ENCODE measurements at places on chromosomes 7 and 10. TPM values are rescaled to one million over a fixed set of nuclear protein-coding genes. Genes with fewer than 3 reads are reported as not detected.

- H3K36me3 ChIP-seq, result no peaks in the 10 kb centered on the region
- H3K27me3 ChIP-seq, result peaks cover 3% of the 10 kb centered on the region
- no peak overlapping the region for H3K4me3 ChIP-seq
- DNase-seq, result no peak
- peaks cover 14% of the 10 kb centered on the region for H3K4me1 ChIP-seq
Measured at GRCh38 chr7:149681274-149681673, 92.1 kb downstream of the ZNF467 start.

Gene CXCL12
- total RNA-seq, result 109 TPM

- H3K27me3 ChIP-seq, result no peaks in the 10 kb centered on the region
- H3K27ac ChIP-seq, result no peak overlapping the region
- DNase-seq, result no peak
- H3K36me3 ChIP-seq, result no peaks in the 10 kb centered on the region
- H3K4me3 ChIP-seq, result no peak overlapping the region
Measured at GRCh38 chr7:123966936-123967335, 41.9 kb downstream of the SPAM1 start.

DNA sequence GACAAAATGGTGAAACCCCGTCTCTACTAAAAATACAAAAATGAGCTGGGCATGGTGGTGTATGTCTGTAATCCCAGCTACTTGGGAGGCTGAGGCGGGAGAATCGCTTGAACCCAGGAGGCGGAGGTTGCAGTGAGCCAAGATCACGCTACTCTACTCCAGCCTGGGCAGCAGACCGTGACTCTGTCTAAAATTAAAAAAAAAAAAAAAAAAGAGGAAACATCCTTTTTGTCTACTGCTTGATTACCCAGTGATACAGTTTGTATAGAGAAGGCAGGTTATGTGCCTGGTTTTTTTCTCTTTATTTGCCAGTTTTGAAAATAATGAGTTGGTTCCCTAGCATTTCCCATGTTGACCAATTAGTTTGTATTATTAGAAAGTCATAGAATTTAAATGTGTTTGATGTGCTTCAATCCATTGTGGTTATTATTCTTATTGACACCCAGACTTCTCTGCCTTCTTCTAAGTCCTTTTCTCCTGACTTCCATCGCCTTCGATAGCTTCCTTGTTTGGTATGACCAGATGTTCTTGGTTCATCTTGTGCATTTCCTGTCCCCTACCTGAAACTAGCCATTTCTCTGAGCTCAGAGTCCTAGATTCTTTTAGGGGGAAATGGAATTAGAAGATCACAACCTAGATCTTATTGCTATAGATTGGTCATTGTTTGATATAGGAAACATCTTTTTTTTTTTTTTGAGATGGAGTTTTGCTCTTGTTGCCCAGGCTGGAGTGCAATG lies 43.2 kb downstream of the VKORC1L1 start:
- H3K4me3 ChIP-seq, result no peak overlapping the region
- H3K4me1 ChIP-seq, result 0 out of 2 replicates have a peak, but pooled peaks cover under 1% of the 10 kb centered on the region
- H3K36me3 ChIP-seq, result peaks cover 9% of the 10 kb centered on the region
- 0 out of 2 replicates have a peak, but pooled peaks cover 2% of the 10 kb centered on the region for H3K27me3 ChIP-seq
- H3K27ac ChIP-seq, result no peak overlapping the region

DNA sequence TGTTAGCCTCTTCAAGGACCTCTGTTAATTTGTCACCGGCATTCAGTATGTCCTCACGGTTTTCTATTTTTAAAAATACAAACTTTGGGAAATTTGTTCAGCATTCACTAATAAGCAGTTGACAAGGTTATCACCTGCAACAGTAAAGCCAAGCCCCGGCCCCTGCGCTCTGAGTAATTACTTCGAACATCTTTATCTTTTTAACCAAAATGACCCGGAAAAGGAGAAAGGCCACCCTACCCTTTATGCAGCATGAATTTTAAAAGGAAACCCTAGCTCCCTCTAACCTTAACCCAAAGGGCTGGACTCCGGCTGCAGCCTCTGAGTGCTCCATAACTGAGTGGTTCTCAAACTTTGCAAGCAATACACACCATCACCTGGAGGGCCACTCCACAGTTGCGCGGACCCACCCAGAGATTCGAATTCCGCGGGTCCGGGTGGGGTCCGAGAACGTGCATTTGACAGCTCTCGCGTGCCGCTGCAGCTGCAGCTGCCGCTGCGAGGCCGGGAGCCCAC lies 940 bp downstream of the NSMCE4A start:
- peak overlapping the region; percentile 52 for H3K27ac ChIP-seq
- H3K4me3 ChIP-seq, result peak overlapping the region; percentile 94
- H3K4me1 ChIP-seq, result peaks cover 19% of the 10 kb centered on the region

- DNase-seq, result no peak
- H3K4me3 ChIP-seq, result peak overlapping the region; percentile 83
- H3K36me3 ChIP-seq, result no peaks in the 10 kb centered on the region
- H3K27me3 ChIP-seq, result peaks cover 34% of the 10 kb centered on the region
- H3K27ac ChIP-seq, result no peak overlapping the region
Measured at GRCh38 chr10:35643151-35644049, 1.3 kb upstream of the FZD8 start.

GRCh38 chr10:122042836-122043235 lies 53.9 kb downstream of the TACC2 start:
- peaks cover 49% of the 10 kb centered on the region for H3K27me3 ChIP-seq
- H3K36me3 ChIP-seq, result no peaks in the 10 kb centered on the region
- H3K27ac ChIP-seq, result no peak overlapping the region
- no peak for DNase-seq

GRCh38 chr7:73439410-73439704 lies 5.8 kb downstream of the FZD9 start:
- DNase-seq, result no peak
- H3K4me1 ChIP-seq, result peaks cover 5% of the 10 kb centered on the region
- H3K36me3 ChIP-seq, result peaks cover 19% of the 10 kb centered on the region
- H3K27ac ChIP-seq, result no peak overlapping the region
- no peaks in the 10 kb centered on the region for H3K27me3 ChIP-seq
- no peak overlapping the region for H3K4me3 ChIP-seq

Gene PKD2L1
- not detected for total RNA-seq

DNA sequence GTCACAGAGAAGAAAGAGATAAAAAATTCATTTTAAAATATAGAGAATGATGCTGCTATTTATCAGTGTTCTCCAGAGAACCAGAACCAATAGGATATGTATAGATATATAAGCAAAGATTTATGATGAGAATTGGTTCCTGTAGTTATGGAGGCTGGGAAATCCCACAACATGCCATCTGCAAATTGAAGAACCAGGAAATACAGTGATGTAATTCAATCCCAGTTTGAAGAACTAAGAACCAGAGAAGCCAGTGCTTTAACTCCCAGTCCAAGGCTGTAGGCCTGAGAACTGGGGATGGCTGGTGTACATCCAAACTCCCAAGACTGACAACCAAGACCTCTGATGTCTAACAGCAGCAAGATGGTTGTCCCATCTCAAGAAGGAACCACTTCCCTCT lies 192.9 kb upstream of the PLXDC2 start:
- H3K27ac ChIP-seq, result no peak overlapping the region
- no peaks in the 10 kb centered on the region for H3K4me1 ChIP-seq
- no peak overlapping the region for H3K4me3 ChIP-seq
- no peak for DNase-seq
- H3K36me3 ChIP-seq, result no peaks in the 10 kb centered on the region

GRCh38 chr10:60687679-60688078 lies 90.6 kb upstream of the CDK1 start:
- H3K27me3 ChIP-seq, result peaks cover 8% of the 10 kb centered on the region
- no peak for DNase-seq
- H3K27ac ChIP-seq, result no peak overlapping the region
- no peaks in the 10 kb centered on the region for H3K36me3 ChIP-seq

Gene LDB3
- total RNA-seq, result 0.46 TPM

- no peak overlapping the region for H3K27ac ChIP-seq
- H3K36me3 ChIP-seq, result peaks cover 6% of the 10 kb centered on the region
- H3K27me3 ChIP-seq, result no peaks in the 10 kb centered on the region
- no peaks in the 10 kb centered on the region for H3K4me1 ChIP-seq
- no peak for DNase-seq
Measured at GRCh38 chr10:12252882-12253546, 57.0 kb downstream of the CDC123 start.

GRCh38 chr10:77901743-77902142 lies 24.8 kb downstream of the DLG5 start:
- no peak overlapping the region for H3K4me3 ChIP-seq
- H3K4me1 ChIP-seq, result peaks cover 41% of the 10 kb centered on the region
- DNase-seq, result no peak
- H3K27ac ChIP-seq, result no peak overlapping the region
- no peaks in the 10 kb centered on the region for H3K36me3 ChIP-seq

Gene GPR26
- not detected for total RNA-seq

DNA sequence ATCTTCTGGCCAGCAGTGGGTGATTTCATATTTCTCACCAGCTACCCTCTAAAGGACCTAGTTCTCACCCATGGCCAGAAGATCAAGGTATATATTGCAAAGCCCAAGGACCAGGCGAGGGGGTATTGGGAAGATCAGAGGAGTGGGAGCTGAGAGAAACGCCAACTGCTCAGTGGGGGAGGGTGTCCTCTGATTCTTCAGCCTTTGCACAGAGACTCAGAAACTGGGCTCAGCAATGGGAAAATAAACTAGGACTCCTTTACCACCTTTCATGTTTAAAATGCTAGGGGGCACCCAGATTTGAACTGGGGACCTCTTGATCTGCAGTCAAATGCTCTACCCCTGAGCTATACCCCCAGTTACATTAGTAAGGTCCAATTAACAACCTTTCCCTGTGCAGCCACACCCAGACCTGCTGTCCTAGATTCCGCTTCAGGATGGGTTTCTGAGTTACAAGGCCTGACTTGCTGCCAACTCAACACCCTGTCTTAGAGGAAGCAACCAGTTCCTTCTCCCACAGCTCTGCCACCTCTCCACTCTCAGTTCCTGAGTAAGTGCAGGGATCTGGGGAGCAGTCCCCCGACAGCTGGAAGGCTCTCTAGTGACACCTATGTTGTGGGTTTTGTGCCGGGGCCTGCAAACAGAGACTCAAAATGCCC lies 93.5 kb downstream of the ZNF783 start:
- no peaks in the 10 kb centered on the region for H3K36me3 ChIP-seq
- no peak overlapping the region for H3K27ac ChIP-seq
- peak; percentile 24 for DNase-seq
- peaks cover 3% of the 10 kb centered on the region for H3K27me3 ChIP-seq
- no peaks in the 10 kb centered on the region for H3K4me1 ChIP-seq

GRCh38 chr7:45460379-45460778 lies 113.8 kb upstream of the ADCY1 start:
- no peaks in the 10 kb centered on the region for H3K4me1 ChIP-seq
- no peak for DNase-seq
- no peaks in the 10 kb centered on the region for H3K36me3 ChIP-seq
- H3K27ac ChIP-seq, result no peak overlapping the region

DNA sequence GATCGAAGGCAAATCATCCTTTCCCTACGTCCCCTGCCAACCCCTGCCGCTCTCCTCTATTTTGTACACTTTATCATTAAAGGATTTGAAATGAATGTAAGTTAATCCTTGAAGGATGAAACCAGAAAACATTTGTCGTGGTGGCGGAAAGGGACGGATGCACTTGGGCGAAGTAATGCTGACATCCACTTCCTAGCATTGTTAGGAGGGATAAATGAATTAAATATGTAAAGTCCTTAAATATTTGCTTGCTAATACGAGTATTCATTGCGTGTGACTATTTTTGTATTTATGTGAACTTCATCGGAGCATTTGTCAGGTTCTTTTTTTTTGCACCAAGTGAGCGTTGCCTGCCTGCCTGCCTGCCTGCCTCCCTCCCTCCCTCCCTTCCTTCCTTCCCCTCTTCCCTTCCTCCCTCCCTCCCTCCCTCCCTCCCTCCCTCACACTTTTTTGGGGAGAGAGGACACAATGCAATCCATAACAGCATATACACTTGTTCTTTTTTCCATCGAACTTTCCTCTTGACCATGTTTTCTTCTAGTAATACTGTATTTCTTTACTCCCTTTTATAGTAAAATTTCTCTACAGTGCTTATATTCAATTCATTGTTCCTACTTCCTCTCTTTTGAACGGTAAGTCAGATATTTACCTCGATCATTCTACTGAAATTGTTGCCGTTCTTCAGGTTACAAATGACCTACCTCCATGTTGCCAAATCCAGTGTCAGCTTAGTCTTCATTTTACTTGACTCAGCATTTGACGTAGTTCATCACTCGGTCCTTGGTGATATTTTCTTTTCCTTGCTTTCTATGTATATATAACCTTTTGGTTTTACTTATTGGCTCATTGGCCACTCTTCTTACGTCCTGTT lies 831 bp downstream of the CCDC7 start:
- no peak for DNase-seq
- H3K4me1 ChIP-seq, result peaks cover 18% of the 10 kb centered on the region
- H3K36me3 ChIP-seq, result no peaks in the 10 kb centered on the region
- H3K27me3 ChIP-seq, result no peaks in the 10 kb centered on the region
- H3K27ac ChIP-seq, result peak overlapping the region; percentile 98
- H3K4me3 ChIP-seq, result peak overlapping the region; percentile 92

GRCh38 chr7:128946936-128947830 lies 9.5 kb downstream of the IRF5 start:
- no peak overlapping the region for H3K27ac ChIP-seq
- peaks cover 6% of the 10 kb centered on the region for H3K36me3 ChIP-seq
- no peak overlapping the region for H3K4me3 ChIP-seq
- no peak for DNase-seq
- H3K4me1 ChIP-seq, result peaks cover 9% of the 10 kb centered on the region

- H3K36me3 ChIP-seq, result peaks cover 5% of the 10 kb centered on the region
- H3K27ac ChIP-seq, result no peak overlapping the region
- no peaks in the 10 kb centered on the region for H3K27me3 ChIP-seq
- peaks cover 1% of the 10 kb centered on the region for H3K4me1 ChIP-seq
- DNase-seq, result no peak
- no peak overlapping the region for H3K4me3 ChIP-seq
Measured at GRCh38 chr7:94556028-94556427, 46.4 kb downstream of the CASD1 start.

Gene DRGX
- total RNA-seq, result 0.14 TPM

GRCh38 chr7:135755351-135755753 lies 6.7 kb upstream of the FAM180A start:
- peaks cover 5% of the 10 kb centered on the region for H3K36me3 ChIP-seq
- peaks cover 2% of the 10 kb centered on the region for H3K27me3 ChIP-seq
- H3K27ac ChIP-seq, result no peak overlapping the region
- no peak for DNase-seq
- H3K4me3 ChIP-seq, result no peak overlapping the region

DNA sequence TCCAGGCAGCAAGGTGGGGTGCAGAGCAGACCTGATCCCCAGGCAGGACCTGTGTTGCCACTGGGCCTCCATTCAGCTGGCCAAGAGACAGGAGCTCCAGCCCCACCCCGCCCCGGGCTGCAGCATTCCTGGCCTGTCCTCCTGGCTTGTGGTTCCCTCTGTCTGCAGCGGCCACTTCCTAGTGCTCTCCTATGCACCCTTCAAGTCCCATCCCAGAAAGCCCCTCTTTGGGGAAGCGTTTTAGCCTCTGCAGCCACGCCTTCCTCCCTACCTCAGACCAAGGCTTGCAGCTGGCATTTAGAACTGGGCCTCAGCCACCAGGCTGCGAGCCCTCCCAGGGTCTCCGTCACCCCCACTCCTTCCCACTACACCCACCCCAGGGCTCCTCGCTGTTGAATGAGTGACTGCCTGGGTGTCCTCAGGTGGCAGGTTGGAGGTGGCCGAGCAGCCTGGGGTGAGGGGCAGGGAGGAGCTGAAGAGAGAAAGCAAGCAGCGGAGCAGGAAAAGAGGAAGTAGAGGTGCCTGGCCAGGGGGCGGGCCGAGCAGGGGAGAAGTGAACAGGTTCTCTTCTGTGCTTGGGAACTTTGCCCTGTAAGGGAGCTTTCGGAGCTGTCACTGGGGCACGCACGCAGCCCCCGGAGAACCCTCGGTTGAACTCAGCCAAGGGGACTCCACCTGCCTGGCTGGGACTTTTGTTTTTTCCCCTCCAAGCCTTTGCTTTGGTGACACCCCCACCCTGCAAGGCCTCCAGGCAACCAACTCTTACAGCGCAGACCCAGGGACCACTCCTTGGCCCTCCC lies 109.1 kb upstream of the TNRC18 start:
- H3K36me3 ChIP-seq, result peaks cover 15% of the 10 kb centered on the region
- DNase-seq, result no peak
- peaks cover 20% of the 10 kb centered on the region for H3K27me3 ChIP-seq
- no peak overlapping the region for H3K27ac ChIP-seq

Gene GLRX3
- total RNA-seq, result 121 TPM
